ENCODE measurements at places on chromosomes 12 and 14.
A peak's percentile ranks its signal among the peaks of the same experiment; 100 is the strongest.

DNA sequence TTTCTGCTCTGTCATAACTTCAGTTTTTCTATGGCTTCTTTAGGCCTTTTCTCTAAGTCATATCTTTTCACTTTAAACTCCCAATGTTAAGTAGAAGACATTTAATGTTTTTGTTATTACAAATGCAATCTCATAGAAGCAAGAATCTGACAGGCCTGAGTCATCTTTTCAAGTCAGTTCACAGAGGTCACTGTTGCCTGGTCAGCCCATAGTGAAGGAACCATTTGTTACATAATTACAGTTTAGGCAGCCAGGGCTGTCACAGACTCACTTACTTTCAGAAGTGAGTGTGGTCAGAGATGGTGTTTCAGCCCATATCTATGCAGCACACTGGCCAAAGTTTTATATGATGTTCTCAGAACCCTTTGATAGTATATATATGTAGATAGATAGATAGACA is 46.5 kb downstream of the CCER1 start:
- no peak for DNase-seq

GRCh38 chr12:31370531-31371255 is 44.7 kb upstream of the SINHCAF start:
- DNase-seq = no peak

GRCh38 chr14:104665657-104666522 is 23.5 kb upstream of the INF2 start:
- peak; percentile 25 for DNase-seq

DNA sequence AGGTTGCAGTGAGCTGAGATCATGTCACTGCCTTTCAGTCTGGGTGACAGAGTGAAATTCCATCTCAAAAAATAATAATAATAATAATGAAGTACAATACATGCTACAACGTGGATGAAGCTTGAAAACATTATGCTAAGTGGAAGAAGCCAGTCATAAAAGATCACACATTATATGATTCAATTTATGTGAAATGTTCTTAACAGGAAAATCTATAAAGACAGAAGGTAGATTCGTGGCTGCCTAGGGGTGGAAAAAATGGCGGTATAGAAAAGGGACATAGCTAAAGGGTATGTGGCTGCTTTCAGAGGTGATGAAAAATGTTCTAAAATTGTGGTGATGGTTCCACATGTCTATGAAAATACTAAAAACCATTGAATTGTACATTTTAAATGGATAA is 41.0 kb upstream of the AMIGO2 start:
- DNase-seq = no peak

- no peak for DNase-seq
These were observed 10.3 kb upstream of the RIC8B start for GRCh38 chr12:106764220-106764619.

GRCh38 chr14:80930836-80931389 is 10.6 kb downstream of the CEP128 start:
- peak; percentile 31 for DNase-seq

DNA sequence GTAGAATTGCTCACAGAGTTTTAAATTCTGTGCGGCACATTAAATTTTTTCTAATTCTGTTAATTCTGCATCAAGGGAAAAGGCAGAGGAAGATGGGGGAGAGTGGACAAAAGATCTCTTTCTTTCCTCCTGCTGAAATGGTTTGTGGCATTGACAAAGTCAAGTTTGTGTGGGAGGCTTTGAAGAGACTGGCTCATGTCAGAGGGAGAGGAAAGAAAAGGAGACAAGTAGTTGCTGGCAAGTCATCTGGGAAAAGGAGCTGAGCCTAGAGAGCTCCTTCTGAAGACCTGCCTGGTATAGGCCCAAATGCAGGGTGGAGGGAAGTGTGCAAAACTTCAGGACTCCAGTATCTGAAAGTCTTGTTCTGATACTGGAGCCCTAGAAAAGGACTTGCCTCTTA is 36.3 kb downstream of the TTLL5 start:
- DNase-seq = no peak

GRCh38 chr12:19035536-19035935 is 94.0 kb upstream of the PLEKHA5 start:
- no peak for DNase-seq

GRCh38 chr14:76467711-76468155 is 91.8 kb downstream of the ESRRB start:
- DNase-seq = no peak

GRCh38 chr12:92593734-92594402 is 108.9 kb upstream of the PLEKHG7 start:
- DNase-seq = peak; percentile 63

DNA sequence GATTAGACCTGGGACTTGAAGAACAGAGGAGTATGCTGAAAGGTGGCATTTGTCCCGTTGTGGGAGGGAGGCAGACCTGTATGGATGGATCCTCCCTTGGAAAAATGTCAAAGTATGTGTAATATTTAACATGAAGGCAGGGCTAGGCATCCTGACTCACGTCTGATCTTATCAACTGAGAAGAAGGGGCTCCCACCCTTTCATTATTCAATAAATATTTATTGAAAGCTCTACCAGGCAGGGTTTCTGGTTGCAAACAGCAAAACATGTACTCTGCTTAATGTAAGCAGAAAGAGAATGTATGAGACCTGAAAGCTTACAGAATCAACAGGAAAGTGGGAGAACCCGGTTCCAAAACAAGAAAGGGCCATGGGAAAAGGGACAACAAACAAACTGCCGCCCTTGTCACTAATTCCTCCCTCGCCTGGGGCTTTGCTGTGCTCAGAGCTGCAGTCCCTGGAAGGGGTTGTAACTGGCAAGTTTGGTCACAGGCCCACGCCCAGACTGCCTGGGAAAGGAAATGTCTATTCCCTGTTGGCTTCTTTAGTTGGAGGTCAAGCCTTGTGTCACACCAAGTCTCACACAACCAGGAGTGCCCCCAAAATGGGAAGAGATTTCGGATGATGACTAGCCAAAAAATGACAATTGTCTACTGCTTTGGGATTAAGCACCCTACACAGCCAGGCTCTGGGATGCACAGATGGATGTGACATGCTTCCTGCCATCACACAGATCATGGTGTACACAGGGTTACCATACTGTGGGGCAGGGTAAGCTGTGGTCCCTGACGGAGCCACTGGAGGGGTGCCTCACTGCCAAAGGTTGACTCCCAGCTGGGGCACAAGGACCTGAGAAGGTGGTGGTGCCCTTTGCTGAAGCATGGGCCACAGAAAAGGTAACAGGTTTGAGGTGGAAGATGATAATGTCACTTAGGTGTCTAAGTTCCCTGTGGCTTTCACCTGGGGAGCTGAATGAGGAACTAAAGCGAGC is 36.8 kb downstream of the RAB35 start:
- DNase-seq = no peak

GRCh38 chr14:71550367-71550766 is 381.9 kb upstream of the RGS6 start:
- DNase-seq = no peak

GRCh38 chr12:107798580-107798979 is 24.1 kb downstream of the ASCL4 start:
- DNase-seq = no peak

DNA sequence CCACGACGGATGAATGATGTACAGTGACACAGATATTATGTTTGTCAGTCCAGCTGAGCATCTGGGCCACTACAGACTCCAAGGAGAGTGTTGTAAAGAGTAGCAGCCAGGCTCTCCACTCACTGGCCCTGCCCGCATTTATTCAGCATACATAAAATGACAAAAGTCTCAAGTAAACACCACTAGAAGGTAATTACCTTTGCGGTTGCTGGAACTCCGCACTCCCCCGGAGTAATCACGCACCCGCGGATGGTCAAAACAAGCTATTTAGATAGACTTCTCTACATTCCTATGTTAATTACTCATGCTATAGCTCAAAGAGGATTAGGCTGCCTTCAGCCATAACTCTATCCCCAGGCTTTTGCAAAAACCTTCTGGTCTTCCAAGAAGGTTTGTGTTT is 18.8 kb upstream of the STRAP start:
- DNase-seq = no peak

GRCh38 chr12:14853961-14854360 is 10.6 kb upstream of the ART4 start:
- DNase-seq = no peak

DNA sequence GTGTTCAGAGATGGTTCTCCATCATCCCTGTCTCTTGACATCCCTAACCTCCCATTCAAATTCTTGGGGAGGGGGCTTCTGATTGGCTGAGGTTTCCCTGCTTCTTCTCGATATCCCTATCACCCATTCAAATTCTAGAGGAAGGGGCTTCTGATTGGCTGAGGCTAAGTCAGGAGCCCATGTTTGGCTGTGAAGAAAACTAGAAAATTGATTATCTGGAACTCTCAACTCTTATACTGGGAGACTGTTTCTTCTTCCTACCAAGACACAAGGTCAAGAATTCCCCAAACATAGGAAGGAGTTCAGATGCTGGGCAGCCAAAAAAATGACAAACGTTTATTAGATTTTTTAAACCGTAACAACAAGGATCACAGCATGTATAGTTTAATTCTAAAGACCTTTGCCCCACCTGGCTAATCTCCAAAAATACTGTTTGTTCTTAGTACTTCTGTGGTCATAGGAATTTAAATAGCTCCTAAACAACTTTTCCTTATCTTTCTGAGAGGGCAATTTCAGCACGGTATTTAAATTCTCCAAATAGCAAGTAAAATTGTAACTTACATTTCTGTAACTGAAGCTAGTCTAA is 26.4 kb downstream of the SPIC start:
- DNase-seq = no peak

DNA sequence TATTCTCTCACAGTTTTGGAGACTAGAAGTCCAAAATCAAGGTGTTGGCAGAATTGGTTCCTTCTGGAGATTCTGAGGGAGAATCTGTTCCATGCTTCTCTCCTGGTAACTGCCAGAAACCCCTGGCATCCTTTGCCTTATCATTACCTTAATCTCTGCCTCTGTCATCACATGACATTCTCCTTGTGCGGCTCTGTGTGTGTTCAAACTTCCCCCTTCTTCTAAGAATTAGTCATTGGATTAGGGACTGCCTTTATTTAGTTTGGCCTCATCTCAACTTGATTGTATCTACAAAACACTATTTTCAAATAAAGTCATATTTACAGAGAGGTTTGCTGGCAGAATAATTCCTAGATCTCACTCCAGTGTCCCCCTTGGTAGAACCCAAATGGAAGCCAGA is 68.9 kb downstream of the ZNF641 start:
- no peak for DNase-seq

- no peak for DNase-seq
These were observed 16.6 kb upstream of the KLRF1 start for GRCh38 chr12:9810671-9811070.

DNA sequence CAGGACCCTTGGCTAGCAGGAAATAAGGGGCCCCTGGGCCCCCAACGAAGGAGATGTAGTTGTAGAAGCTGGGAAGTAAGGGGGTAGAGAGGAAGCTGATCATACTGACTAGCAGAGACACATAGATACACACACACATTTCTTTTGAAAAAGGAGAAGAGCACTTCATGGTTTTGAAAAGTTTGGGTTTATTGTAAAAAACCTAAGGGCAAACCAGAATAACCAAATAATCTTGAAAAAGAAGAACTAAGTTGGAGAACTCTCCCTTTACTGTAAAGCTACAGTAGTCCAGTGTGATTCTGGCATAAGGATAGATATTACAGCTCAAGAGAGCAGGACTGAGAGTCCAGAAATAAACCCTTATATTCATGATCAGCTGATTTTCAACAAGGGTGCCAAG is 5.8 kb upstream of the HCAR3 start:
- no peak for DNase-seq

All from stimulated activated CD4-positive, alpha-beta T cell treated with anti-CD3 and anti-CD28 coated beads, Interleukin-4, amount 100 ng/mL, for 1 hour (primary cell).